ENCODE measurements at places on chromosomes 1 and 21.

DNA sequence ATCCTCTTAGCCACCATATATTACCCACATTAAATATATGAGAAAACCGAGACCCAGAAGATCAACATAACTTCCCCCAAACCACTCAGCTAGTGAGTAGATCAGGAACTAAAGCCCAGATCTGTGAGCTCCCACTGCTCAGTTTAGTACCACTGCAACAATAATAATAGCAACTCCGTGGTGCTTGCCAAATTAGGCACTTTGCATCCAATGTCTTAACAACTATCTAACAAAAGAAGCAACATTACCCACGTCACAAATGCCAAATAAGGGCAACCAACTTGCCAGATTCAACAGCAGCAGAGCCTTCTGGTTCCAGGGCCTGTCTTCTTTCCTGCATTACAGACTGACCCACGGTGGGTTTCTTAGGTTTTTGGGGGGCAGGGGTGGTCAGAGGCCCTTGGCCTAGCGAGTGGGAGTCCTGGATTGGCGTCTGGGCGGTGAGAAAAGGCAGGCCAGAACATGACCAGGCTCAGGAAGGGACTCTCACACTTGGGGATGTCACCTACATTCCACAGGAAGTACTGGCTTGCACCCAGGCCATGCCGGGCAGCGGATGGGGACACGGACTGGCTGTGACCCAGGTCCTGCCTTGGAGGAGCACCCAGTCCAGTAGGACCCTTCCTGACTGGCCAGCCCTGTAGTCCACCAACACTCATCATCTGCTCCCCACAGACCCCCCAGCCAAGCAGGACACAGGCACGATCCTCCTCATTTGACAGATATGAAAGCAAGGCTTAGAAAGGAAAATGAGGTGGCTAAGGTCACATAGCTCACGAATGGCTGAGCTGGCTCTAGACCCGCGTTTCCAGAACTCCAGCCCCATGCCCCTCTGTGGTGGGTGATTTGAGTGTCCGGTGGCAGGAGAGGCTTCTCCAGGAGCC, 4.6 kb downstream of the HCRTR1 start:
- no peak for DNase-seq

DNA sequence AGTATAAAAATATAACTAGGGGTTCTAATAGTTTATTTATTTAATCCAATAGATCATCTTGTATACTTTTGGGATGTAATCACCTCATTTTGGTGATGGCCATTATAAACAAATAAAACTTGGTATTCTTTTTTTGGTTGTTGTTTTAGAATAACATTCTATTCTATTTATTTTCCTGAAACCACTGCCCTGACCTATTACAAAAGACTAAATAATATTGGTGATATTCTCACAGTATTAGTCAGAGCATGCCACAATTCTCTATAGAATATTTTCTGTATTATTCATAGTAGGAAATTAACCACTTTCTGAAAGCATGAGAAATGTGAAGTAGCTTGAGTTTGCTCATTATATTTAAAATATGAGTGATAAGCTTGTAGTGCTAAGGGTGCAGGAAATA, 54.1 kb upstream of the LRRC7 start:
- no peak for DNase-seq

- DNase-seq, result no peak
These were observed 43.7 kb downstream of the ADARB1 start for GRCh38 chr21:45118099-45118498.

GRCh38 chr1:229349463-229350385, 6.9 kb upstream of the CCSAP start:
- no peak for DNase-seq

DNA sequence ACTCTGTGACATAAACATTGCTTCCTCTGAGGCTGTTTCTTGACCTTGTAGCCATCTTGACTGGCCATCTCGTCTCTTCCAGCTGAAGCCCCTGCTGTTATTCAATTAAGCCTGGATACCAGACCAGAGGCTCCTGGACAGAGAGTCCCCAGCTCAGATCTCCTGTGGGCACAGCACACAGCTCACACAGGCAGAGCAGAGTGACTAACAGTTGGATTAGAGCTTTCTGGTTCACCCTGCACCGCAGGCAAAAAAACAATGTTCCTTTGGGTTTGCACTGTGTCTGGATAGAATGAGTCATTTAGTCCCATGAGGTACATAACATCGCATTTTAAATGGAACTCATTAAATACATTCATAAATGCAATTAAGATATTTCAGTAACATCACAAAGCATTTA, 33.4 kb upstream of the USH2A start:
- no peak for DNase-seq

DNA sequence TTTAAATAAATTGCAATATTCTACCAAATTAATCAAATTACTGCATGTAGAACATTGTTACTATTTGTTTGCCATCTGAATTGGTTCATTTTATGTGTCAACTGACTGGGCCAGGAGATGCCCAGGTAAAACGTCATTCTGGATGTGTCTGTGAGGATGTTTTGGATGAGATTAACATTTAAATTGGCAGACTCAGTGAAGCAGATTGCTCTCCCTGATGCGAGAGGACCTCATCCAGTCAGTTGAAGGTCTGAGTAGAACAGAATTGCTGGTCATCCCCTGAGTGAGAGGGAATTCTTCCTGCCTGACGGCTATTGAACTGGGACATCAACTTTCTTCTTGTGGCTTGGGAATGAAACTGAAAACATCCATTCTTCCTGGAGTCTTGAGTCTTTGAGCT, 122.0 kb upstream of the GREM2 start:
- no peak for DNase-seq

- DNase-seq, result no peak
These were observed 209.4 kb downstream of the COL24A1 start for GRCh38 chr1:85947186-85947585.

- DNase-seq, result no peak
These were observed 59.4 kb downstream of the EPB41 start for GRCh38 chr1:28973596-28974421.

- no peak for DNase-seq
These were observed 1.4 kb downstream of the PPM1J start for GRCh38 chr1:112713466-112714312.

GRCh38 chr21:14617040-14617393, 70.9 kb upstream of the SAMSN1 start:
- no peak for DNase-seq

DNA sequence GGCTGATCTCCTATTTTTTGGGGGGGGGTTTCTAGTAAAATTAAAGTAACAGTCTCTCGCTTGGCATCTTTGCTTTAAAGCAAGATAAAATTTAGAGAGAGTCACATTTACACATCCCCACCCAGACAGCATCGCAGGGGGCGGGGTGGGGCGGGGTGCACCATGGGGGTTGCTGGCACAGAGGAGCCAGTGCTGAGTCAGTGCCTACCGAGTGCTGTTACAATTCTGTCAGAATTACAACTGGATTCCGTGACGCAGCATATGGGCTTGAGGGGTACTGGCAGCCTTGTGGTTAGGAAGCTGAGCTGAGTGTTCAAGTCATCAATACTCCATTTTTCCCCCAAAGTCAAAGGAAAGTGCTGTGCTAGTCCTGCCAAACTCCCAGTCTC, 175.9 kb downstream of the PRDM16 start:
- no peak for DNase-seq

DNA sequence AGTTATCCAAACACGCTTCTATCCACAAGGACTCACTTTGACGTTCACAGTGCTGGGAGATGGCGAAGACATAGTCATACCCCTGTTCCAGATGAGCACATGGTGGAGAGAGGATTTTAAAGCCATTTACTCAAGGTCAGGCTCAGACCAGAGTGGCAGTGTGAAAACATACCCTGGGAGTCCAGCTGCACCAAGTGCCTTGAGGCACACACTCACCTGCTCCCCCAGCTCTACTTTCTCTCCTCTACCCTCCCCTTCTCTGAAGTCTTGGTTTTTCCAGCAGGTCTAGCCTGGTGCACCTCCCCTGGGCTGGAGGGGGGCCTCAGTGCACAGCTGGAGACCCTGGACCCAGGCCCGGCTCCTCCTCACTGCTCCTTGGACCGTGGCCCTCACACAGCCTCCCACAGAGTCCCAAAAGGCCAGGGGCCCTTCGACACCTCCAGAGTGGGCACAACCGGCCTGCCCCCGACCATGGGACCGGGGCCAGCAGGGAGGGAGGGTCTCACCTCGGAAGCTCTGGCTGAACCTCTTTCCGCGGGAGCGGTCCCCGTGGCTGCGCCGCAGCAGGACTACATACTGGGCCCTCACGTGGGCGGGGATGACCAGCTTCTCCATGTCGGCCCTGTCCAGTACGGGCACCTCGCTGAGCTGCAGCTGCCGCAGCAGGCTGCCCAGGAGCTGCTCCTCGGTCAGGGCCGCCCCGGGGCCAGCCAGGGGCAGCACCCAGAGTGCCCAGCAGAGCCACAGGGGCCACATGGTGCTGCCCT, 452 bp downstream of the LEFTY2 start:
- no peak for DNase-seq

GRCh38 chr1:156063997-156064285, 3.0 kb downstream of the RAB25 start:
- no peak for DNase-seq

- no peak for DNase-seq
These were observed 914 bp upstream of the ADGRB2 start for GRCh38 chr1:31765041-31765467.

GRCh38 chr1:147673406-147673805, 3.1 kb upstream of the ACP6 start:
- no peak for DNase-seq

DNA sequence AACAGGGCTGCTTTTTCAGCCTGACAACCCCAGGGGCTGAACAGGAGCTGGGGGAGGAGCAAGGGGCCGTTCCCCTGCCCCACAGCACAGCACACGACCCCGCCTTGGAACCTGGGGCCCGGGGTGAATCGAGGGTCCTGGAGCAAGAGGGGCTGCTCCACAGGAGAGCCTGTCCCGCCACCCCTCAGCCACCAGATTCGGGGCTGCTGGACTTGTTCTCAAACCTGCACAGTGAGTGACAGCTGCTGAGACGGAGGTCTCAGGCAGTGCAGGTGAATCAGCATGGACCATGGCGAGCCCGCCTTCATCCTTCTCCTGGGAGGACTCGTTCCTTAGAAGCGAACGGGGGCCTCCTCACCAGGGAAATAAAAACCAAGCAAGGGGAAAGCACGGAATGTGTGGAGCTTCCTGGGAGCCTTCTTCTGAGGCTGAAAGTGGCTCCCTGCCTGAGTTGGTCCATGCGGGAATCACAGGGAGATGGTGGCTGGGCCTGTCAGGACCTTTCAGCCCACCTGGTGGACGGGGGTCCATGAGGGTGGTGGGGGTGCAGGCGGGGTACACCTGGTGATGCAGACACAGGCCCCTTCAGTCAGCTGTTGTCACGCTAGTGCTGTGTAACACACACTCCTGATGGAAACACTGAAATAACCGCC, 125.4 kb downstream of the SIK1 start:
- no peak for DNase-seq

DNA sequence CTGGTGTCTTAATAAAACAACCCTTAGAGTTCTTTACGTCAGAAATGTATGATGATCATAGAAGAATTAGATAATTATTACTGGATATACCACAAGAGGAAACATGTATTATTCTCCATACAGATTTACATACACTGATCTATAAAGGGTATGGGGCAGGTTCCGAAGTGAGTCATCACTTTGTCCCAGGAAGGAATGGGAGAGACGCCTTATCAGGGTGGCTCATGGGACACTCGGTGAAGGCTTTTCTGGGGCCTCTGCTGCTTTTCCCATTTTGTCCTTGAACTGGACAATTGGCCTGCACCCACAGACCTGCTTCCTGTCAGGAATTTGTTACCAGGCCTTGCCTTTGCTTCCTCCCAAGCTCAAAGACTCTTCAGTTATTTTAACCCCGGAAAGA, 233.8 kb upstream of the RUNX1 start:
- no peak for DNase-seq

DNA sequence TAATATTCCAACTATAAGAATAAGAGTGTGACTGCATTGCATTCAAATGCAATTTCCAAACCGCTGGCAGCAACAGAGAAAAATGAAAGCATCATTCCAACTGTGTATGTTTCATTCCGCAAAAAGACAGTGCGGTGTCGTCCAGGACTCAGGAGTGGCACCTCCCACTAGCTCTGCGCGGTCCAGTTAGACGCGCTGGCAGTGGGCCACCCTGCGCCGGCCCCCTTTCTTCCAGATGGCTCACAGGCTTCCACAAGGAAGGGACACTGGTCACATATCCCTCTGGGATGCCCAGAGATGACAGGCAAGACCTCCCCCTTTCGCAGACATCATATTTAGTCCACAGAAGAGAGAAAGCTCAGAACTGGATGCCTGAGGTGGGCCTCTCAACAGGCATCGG, 11.9 kb downstream of the WRAP73 start:
- DNase-seq, result no peak

DNA sequence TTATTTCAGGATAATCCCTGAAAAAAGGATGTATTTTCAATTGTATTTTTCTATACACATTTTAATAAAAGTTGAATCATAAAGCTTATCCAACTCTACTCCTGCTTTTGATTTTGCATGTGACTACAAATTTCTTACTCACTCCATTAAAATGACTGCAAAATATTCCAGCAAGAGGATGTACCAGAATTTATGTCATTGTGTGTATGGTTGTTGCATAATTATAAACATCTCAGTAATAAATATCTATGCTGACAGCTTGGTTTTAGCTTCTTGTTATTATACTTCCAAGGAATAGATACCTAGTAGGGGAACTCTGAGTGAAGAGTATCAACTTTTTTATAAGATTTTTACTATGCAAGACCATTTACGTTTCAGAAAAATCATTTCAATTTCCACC, 463.2 kb upstream of the RUNX1 start:
- no peak for DNase-seq

DNA sequence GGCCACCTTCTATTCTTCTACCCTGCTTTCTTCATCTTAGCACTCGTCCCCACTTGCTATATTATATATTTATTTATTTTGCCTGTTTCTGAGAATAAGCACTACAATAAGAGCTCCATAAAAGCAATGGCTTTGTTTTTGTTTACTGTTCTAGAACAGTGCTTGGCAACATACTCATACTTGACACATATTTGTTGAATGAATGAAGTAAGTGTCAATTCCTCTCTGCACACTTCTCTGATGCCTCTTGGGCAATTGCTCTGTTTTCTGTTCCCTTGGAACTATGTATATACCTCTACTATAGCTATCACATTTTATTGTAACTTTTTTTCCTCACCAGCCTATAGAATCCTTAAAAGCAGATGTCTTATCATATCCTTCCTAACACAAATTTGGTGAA, 7.5 kb upstream of the SLC19A2 start:
- no peak for DNase-seq

- DNase-seq, result no peak
These were observed 2.4 kb downstream of the LPAR3 start for GRCh38 chr1:84890566-84890965.

All from activated CD8-positive, alpha-beta memory T cell treated with anti-CD3 and anti-CD28 coated beads, Interleukin-2, amount 50 U/mL, for 4 hours (primary cell).